ENCODE measurements at places on chromosomes 6 and 20. TPM values are rescaled to one million over a fixed set of nuclear protein-coding genes. Genes with fewer than 3 reads are reported as not detected.

TRAPPC3L gene
- total RNA-seq = not detected

ALDH8A1 gene
- not detected for total RNA-seq

SYCP2 gene
- total RNA-seq = 0.47 TPM

MAVS gene
- 24.2 TPM for total RNA-seq

RNF144B gene
- total RNA-seq = 0.12 TPM

CITED2 gene
- 232 TPM for total RNA-seq

NRSN1 gene
- not detected for total RNA-seq

TSBP1 gene
- not detected for total RNA-seq

SLC35F1 gene
- total RNA-seq = not detected

LY86 gene
- total RNA-seq = not detected

CNR1 gene
- 8.3 TPM for total RNA-seq
